ENCODE measurements at places on chromosomes 1 and 21.

DNA sequence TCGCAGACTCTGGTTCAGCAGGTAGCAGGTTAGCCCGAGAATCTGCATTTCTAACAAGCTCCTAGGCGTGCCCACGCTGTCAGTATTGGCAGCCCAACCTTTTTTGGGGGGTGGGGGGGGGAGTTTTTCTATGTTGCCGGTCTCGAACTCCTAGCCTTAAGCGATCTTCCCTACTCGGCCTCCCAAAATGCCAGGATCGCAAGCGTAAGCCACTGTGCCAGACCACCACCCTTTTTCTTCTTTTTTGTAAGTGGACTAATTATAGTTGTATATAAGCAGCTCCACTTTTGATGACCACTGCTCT, 480 bp upstream of the MIS18A start:
- peak; percentile 25 for DNase-seq

DNA sequence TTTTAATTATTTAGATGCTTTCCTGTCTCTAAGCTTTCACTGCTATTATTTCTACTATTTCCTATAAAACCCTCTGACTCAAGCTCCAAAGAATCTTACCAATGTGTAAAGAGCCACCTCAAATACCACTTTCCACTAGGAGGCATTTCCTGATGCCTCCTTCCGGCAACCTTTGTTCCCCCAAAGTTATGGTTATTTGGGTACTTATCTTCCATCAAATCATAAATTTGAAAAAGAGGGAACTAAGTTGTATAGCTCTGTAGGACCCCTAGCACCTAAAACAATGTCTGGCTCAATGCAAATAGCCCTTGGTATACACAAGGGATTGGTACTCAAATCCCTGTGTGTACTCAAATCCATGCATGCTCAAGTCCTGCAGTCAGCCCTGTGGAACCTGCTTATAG, 79.6 kb downstream of the NME7 start:
- no peak for DNase-seq

GRCh38 chr1:171716616-171717015, 25.2 kb downstream of the VAMP4 start:
- no peak for DNase-seq

DNA sequence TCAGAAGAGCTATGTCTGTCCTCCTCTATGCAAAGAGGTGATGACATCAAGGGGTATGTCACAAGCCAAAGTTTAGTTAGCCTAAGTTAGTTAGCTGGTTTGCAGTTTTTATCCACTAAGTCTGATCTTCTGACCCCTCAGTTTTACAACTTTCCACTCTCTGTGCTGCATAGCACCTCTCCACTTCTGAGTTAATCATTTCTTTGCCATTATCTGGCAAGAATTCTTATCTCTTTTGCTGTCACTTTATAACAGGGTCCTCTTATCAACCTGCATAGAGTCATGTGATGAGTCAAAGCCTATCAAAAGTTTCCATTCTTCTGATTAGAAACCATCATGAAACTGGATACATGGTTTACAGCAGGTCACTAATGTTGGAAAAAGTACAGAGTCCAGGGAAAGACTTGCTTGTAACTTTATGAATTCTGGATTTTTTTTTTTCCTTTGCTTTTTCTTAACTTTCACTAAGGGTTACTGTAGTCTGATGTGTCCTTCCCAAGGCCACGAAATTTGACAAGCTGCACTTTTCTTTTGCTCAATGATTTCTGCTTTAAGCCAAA, at the start of gene NR5A2:
Gene NR5A2, plus strand, starts transcription at position 447 of the 560 bp plus-strand sequence. CDS start 138 bp downstream, outside the sequence.
- DNase-seq = no peak

DNA sequence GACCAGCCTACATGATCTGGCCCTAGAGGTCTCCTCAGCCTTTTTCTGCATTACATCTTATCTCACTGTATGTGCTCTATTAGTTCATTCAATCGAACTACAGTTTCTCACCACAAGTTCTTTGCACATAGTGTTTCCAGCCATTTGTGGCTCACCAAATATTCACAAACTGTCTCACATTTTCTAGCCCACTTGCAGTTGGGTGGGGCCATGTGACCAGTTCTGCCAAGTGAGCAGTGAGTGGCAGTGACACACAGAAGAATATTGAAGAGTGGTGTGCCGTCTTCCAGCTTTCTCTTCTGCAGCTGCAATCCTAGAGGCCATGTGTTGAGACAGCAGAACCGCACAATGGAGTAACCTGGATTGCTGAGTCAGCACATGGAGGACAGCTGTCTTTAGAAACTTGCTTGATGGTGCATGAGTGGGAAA, 103.2 kb upstream of the ZNF644 start:
- no peak for DNase-seq

- no peak for DNase-seq
Observed at GRCh38 chr1:164177118-164177517, 381.9 kb upstream of the PBX1 start.

All from NCI-H748 treated with DMSO at 0.1 percent for 48 hours (cell line).